Sigmoid colon (tissue), 7 donors: ENCODE measurements at places on chromosomes 6 and 20. TPM values are rescaled to one million over a fixed set of nuclear protein-coding genes. Genes with fewer than 3 reads are reported as not detected.
A peak's percentile ranks its signal among the peaks of the same experiment; 100 is the strongest.

The DEFB132 gene
- total RNA-seq = not detected

DNA sequence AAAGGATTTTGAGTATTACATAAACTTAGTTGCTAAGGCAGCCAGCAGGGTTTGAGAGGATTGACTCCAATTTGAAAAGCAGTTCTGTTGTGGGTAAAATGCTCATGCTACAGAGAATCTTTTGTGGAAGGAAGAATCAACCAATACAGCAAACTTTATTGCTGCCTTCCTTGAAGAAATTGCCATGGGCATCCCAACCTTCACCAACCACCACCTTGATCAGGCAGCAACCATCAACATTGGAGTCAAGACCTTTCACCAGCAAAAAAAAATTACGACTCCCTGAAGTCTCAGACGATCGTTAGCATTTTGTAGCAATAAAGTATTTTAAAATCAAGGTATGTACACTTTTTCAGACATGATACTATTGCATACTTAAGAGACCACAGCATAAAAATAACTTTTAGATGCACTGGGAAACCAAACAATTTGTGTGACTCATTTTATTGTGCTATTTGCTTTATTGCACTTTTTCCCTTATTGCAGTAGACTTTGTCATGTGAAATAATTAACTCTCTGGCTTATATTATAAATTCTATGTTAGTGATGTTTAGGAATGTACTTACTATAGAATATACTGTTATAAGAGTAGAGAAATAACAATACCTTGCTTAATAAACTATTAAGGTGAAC, 390.8 kb downstream of the CDKAL1 start:
- DNase-seq = no peak

- DNase-seq = no peak
Measured at GRCh38 chr6:157107915-157108651, 215.2 kb downstream of the TMEM242 start.

The LCA5 gene
- 10.7 TPM for total RNA-seq

GRCh38 chr6:64477391-64477790, 841.8 kb downstream of the PHF3 start:
- DNase-seq = no peak

DNA sequence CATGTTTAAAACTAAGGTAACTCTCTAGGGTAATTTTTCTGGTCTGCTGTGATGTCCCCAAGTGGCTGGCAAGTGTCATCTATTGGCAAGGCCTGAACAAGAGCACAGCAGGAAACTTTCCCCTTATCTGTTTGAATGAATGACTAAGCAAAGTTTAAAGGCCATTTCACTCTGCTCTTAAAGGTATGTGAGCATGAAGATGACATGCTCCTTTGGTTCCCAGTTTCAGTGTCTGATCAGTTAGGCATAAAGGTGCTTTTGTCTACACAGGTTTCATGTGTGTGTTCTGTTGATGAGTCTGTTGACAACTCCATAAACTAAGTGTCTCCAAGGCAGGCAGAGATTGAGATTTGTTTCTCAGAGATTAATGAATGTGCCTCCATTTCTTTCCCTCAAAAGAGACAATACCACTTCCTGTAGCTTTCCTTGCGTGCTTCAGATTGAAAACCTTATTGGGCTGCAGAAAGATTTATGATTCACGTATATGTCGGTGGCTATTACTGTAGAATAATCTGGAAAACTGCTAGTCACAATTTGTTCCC, 83.9 kb downstream of the MAP3K7 start:
- DNase-seq = no peak

The GJA10 gene
- not detected for total RNA-seq

DNA sequence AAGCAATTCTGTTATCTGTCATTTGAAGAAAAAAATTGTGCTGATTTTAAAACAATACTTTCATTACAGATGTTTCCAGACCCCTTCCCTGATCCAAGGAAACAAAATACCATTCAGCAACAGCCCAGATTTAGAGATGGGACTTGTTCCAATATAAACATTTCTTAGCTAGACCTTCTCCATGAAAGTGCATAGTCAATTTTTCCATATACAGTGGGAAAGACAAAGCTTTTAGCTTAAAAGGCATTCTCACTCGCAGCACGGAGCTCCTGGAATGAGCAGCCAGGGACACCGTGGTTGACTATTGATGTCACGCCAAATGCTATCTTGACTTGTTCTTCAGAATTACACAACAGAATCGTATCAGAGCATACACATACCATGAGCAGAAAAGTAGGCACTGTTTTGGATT, 21.5 kb downstream of the LAMA4 start:
- DNase-seq = peak; percentile 84

GRCh38 chr6:52530351-52530750, 46.5 kb downstream of the TRAM2 start:
- DNase-seq = no peak

The C20orf141 gene
- not detected for total RNA-seq

DNA sequence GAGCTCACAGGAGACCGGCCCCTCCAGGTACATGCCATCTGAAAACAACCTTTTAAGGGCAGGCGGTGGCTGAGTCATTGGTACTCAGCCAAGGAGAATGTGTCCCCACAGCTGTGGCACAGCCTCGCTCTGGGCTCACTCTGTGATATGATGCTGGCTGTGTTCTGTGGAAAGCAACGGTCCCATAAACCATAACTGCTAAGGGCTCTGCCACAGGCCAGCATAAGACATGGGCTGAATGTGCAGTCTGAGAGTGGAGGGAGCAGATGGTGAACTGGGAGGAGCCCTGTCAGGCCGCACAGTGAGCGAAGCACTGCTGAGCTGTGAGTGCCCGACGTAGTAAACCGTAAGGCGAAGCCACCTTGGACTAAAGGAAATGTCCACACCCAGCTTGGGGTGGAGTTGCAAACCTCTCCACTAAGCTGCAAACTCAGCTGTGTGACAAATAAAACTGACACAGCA, 375.8 kb downstream of the THBS2 start:
- no peak for DNase-seq

The SLC22A7 gene
- total RNA-seq = not detected
